ENCODE measurements at places on chromosomes 13 and 19.
A peak's percentile ranks its signal among the peaks of the same experiment; 100 is the strongest.

DNA sequence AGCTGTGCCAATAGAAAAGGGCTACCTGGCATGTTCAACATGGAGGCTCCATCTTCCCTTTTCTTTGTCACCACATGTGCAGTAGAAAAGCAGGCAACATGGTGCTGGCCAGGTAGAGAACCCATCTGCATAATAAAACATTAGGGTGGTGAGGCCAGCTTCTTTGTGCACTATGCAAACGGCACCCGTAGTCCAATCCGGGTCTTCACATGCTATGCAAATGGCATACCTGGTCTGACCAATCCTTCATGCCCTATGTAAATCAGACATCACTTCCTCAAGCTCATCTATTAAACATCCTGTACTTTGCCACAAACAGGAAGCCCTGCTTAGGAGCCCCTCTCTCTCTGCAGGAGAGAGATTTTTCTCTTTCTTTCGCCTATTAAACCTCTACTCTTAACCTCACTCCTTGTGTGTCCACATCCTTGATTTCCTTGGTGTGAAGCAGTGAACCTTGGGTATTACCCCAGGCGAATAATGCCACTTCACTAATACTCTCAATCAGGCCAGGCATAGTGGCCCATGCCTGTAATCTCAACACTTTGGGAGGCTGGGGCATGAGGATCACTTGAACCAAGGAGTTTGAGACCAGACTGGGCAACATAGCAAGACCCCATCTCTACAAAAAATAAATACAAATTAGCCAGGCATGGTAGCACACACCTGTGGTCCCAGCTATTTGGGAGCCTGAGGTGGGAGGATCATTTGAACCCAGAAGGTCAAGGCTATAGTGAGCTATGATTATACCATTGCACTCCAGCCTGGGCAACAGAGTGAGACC is 111.3 kb upstream of the MRI1 start:
- DNase-seq: peak; percentile 19

GRCh38 chr13:22210134-22210930 is 539.5 kb downstream of the FGF9 start:
- DNase-seq: no peak

DNA sequence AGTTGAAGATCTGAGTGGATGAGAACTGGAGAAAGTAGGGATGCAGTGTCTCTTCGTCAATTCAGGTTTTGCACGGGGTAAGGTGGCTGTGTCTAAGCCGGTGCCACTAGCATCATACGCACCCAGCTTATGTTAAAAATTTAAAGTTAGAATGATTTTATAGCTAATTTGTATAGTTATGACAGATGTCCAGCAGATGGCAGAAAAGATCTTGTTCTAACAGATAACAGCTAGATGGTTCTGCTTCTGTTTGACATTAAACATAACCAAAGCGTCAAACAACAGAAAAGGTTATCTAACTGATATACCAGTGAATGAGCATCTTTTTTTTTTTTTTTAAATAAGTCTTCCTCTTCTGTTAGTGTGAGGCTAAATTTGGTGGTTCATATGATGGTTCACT is 18.8 kb upstream of the EDDM13 start:
- peak; percentile 93 for DNase-seq

GRCh38 chr19:548886-549830 is 5.3 kb downstream of the GZMM start:
- DNase-seq: no peak

GRCh38 chr19:1410136-1410786 is 2.9 kb downstream of the DAZAP1 start:
- peak; percentile 39 for DNase-seq

- DNase-seq: no peak
These were observed 92.6 kb downstream of the OLFM4 start for GRCh38 chr13:53121131-53121773.

- no peak for DNase-seq
These were observed 32.9 kb downstream of the ZNF701 start for GRCh38 chr19:52602941-52603340.

Data from hematopoietic multipotent progenitor cell treated with erythropoietin and hydrocortisone succinate and interleukin-3 and kit ligand, for 4 days (in vitro differentiated cells).